ENCODE measurements at places on chromosomes 12 and 14.

- no peak for DNase-seq
Measured at GRCh38 chr12:28268608-28269229, 78.5 kb downstream of the CCDC91 start.

DNA sequence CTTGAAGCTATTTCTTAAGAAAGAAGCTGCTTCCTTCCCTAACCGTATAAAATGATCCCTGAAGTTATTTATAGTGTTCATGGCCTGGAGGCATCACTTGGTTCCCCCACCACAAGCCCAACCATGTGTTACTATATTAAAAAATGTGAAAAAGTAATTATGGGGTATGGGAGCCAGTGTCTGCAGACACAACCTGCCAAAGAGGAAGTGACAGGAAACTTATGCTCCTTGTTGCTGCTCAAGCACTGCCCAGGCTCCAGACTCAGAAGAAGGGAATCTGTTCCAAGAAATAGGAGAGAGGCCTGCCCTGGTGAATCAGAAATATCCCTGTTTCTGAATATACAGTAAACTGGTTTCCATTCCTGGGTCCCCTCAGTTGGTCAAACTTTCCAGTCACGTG, 217.2 kb upstream of the BMP4 start:
- DNase-seq, result no peak

DNA sequence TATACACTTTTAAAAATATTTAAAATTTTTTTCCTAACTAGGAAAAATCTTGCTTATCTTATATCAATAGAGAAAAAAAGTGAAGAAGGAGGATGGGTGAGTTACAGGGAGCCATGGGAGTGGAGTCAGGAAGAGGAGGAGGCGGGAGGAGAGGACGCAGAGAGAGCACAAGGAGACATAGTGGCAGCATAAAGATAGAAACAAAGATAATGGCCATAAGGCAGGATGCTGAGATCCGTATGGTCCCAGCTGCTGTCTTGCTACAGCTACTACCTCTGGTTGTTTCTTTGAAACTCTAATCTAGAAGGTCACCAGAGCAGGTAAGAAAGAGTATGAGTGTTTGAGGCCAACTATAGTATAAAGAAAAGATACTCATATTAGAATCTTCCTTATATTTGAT, 2.6 kb upstream of the SOX5 start:
- no peak for DNase-seq

- DNase-seq, result no peak
Measured at GRCh38 chr14:52053044-52053443, 15.8 kb downstream of the NID2 start.

- DNase-seq, result no peak
Measured at GRCh38 chr14:102620413-102620812, 28.0 kb downstream of the RCOR1 start.

DNA sequence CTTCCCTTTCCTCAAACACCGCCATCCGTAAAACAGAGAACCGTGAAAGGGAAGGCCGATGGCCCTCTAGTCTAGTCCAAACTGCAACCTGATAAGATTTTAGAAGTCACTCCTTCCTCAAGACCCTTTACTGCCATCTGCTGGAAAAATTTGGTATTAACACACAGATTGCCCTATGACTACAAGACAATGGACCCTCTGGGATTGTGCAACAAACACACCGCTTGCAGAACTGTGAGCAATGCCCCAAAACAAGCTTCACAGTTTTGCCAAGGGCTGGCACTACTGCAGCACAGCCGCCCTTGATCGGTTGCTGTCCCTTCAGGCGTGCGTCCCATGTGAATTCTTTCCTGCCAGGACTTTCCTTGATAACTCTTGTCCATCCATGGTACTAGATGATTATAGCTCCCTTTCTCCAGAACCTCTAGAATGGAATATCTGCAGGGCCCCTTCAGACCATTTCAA, 23.1 kb downstream of the LLPH start:
- DNase-seq, result peak; percentile 74
